Vagina (tissue), 2 donors: ENCODE measurements at places on chromosomes 5 and 9.

GRCh38 chr5:95649274-95649673 lies 2.7 kb downstream of the RFESD start:
- DNase-seq = no peak

GRCh38 chr5:168836603-168837231 lies 257.5 kb upstream of the PANK3 start:
- DNase-seq = no peak

- no peak for DNase-seq
Observed at GRCh38 chr9:68821911-68822310, 116.9 kb downstream of the PIP5K1B start.

DNA sequence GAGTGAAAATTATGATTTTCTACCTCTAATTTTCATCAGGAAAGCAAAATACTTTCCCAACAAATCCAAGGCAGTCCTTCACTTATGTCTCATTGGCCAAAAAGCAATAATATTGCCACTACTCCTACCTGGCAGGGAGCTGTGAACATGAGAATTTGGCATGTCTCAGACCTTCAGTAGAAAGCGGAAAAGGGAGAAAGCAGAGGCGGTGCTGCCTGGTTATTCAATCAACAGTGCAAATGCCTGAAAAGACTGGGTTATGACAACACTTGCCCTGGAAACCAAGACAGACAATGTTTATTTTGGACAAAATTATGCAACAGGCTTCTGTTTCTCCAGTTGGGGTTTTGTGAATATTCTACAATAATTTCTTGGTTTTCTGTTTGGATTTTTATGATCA lies 194.4 kb downstream of the TAF11L14 start:
- DNase-seq = no peak

DNA sequence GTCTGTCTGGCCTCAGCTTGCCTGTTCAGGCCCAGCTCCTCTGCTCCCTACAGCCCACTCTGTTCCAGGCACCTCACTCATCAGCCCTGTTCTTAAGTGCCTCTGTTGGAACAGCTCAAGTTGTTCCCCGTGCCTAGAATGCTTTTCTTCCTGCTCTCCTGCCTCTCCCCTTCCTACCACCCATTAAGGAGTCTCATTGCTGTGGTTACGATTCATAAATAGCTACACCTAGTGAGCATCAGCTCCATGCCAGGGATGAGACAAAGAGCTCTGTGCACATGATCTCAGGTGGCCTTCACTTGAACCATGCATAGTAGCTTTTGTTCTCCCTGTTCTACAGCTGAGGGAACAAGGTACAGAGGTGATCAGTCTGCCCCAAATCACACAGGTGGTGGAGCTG lies 54.3 kb downstream of the PSD2 start:
- DNase-seq = no peak

GRCh38 chr9:93125331-93125894 lies 8.6 kb downstream of the NINJ1 start:
- peak; percentile 81 for DNase-seq

GRCh38 chr5:77718934-77719610 lies 57.1 kb downstream of the TBCA start:
- DNase-seq = no peak
